ENCODE measurements at places on chromosomes 1 and 21.

DNA sequence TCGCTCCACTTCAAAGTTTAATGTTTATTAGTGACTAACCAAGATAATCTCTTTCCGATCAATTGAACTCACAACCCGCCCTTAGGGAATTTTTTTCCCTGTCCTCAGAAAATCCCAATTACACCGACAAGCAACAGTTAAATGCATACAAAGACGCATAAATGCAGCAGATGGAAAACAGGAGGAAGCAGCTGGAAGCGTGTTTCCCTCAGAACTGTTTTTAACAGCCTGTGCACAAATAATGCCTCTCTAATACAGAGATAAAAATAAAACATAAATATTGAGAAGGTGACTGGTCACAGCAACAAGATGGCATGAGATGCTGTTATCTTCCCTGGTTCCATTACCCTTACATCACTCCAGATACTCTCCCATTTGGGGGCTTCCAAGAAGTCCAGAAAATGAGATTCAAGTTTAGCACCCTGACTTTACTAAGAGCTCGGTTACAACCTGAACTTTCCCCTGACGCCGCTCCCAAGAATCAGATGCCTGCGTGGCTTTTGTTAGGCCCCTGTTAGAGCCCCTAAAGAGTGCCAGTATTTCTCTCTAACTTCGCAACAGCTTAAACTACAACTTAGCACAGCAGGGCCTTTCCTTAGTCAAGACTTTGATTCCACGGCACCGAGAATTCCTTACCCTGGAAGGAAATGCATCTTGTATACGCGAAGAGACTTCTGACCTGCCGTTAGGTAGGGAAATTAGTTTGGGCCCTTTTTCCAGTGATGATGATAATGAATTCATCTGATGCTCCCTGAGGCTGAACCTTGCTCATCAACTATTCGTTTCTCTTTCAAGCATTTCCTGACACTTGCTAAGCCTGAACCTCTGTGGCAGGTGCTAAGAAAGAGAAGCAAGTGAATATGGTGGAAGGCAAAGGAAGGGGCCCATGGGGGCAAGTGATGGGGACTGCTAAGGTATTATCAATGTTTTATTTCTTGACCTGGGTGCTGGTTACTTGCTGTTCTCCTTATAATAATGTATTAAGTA is 137.7 kb upstream of the SMYD2 start:
- DNase-seq, result no peak

DNA sequence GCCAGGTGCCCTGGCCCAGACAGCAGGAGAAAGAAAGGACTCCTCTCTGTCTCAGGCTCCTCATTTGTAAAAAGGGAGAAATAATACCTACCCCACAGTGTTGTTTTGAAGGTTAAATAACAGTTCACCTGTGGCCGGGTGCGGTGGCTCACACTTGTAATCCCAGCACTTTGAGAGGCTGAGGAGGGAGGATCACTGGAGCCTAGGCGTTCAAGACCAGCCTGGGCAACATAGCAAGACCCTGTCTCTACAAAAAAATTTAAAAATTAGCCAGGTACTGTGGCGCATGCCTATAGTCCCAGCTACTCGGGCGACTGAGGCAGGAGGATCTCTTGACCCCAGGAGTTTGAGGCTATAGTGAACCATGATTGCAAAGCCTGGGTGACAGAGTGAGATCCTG is 2.5 kb upstream of the TMEM200B start:
- DNase-seq, result no peak

GRCh38 chr1:244419024-244419423 is 32.7 kb downstream of the ADSS2 start:
- DNase-seq, result no peak

DNA sequence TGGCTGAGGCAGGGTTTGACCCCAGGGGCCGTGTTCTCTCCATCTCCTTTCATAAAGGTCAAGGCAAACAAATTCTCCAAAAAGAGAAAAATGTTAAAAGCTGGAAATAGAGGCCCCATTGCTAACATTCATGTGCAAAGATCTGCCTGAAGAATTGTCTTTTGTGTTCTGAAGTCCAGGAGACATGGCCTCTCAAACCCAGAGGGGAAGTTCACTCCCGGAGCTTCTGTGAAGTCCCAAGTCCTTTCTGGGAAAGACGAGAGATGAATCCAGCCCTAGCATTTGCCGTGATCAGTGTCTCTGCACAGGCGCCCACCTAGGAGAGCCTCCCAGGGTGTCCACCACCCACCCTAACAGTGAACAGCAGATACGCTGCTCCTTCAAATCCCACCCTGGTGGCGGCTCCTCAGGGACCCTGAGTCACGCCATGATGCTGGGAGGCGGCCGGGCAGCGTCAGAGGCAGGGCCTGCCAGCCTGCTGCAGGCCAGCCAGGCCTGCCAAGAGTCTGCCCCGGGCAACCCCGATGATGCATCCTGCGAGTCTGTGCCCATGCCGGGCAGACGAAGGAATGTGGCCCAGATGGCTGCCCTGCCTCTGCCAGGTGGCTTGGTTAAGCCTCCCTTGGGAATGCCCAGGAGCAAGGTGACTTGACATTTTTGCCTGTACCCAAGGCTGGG is 5.2 kb upstream of the C2CD2 start:
- DNase-seq, result no peak

- DNase-seq, result no peak
Measured at GRCh38 chr1:31099293-31100032, 33.9 kb upstream of the PUM1 start.

DNA sequence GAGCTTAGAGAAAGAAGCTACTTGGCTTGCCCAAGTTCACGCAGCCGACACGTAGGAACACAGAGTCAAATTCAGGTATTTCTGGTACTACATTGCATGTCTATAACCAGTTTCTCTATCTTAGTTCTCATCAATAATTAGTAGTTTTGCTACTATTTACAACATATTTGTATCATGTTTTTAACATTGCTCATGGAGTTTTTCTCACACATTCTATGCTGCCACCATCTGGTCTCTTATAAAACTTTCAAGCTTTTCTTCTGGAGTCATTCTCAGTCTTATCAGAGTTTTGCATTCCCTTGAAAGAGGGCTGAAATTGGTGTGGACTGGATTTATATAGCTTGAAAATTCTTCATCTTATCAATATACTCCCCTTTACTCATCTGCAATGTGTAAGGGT is 118.8 kb upstream of the PALMD start:
- no peak for DNase-seq

DNA sequence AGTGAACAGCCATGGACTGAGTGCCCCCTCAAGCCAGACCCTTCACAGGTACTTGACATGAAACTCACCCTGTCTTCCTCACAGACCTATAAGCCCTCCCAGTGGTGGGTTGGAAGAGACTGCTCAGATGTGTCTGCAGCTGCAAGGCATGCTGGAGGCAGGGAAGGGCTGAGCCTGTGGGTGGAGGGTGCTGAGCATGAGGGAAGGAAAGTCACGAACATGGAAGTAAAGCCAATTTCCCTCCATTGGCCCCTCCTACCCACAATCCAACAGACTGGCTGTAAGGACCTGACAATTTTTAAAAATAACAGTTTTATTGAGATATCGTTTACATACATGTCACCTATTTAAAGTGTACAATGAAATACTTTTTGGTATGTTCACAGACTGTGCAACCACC is 44.1 kb downstream of the RCSD1 start:
- no peak for DNase-seq

DNA sequence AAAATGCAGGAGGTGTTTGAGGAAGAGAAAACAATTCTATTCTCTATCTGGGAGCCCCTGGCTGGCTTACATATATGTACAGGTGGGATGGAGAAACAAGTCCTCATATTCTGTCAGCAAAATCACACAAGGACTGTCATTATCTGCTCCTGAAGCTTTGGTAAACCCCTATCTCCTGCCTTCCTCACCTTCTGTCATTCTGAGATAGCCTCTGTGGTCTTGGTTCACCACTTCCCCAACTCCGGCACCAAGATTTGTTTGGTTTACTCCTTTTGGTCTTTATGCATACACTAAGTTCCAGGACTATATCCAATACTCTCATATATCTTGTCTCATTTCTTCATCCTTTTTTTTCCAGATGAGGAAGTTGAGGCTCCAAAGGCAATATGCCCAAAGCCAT is 551.1 kb downstream of the PLPP3 start:
- no peak for DNase-seq

GRCh38 chr1:232599178-232600041 is 30.5 kb downstream of the SIPA1L2 start:
- no peak for DNase-seq

GRCh38 chr1:193156117-193156821 is 30.1 kb downstream of the B3GALT2 start:
- DNase-seq, result no peak

All from stimulated activated CD4-positive, alpha-beta T cell treated with anti-CD3 and anti-CD28 coated beads, Interleukin-15, amount 100 ng/mL, for 48 hours (primary cell).